ENCODE measurements at places on chromosomes 6 and 20. TPM values are rescaled to one million over a fixed set of nuclear protein-coding genes. Genes with fewer than 3 reads are reported as not detected.

BMP2 gene
- total RNA-seq, result 11.4 TPM

BTN1A1 gene
- total RNA-seq, result not detected

CST4 gene
- total RNA-seq, result not detected

UFL1 gene
- total RNA-seq, result 17.1 TPM

SEL1L2 gene
- total RNA-seq, result not detected

TBX18 gene
- total RNA-seq, result 22.1 TPM

SLC22A23 gene
- total RNA-seq, result 40.4 TPM

ARFGEF2 gene
- total RNA-seq, result 27.9 TPM

KIF13A gene
- total RNA-seq, result 32.3 TPM

RXRB gene
- 23.2 TPM for total RNA-seq

RNF144B gene
- 3.3 TPM for total RNA-seq

MAP7 gene
- total RNA-seq, result 7.9 TPM

MUCL3 gene
- total RNA-seq, result not detected

Data from cerebellum (tissue), 4 donors.